ENCODE measurements at places on chromosomes 12 and 14.

- no peak for DNase-seq
Observed at GRCh38 chr14:102866982-102867761, 55.3 kb upstream of the AMN start.

- no peak for DNase-seq
Observed at GRCh38 chr12:111975161-111975931, 37.6 kb downstream of the TMEM116 start.

GRCh38 chr12:122842505-122843405 is 7.5 kb downstream of the HIP1R start:
- peak; percentile 81 for DNase-seq

DNA sequence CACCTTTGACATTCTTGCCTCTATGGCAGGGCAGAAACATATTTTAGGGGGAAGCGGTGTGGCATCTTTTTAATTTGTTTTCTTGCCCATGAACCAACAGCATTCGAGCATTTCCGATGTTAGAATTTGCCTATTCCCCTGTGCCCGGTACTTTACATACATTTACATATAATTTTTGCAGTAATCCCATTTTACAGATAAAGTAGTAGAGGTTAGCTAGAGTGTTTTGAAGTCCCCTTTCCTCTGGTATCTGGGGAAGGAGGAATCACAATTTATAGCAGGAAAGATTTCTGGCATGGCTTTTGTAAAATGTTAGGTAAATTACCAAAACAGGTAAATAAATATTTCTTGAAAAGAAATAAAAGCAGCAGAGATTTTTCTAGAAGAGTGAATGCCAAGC is 1.6 kb downstream of the BORCS5 start:
- no peak for DNase-seq

DNA sequence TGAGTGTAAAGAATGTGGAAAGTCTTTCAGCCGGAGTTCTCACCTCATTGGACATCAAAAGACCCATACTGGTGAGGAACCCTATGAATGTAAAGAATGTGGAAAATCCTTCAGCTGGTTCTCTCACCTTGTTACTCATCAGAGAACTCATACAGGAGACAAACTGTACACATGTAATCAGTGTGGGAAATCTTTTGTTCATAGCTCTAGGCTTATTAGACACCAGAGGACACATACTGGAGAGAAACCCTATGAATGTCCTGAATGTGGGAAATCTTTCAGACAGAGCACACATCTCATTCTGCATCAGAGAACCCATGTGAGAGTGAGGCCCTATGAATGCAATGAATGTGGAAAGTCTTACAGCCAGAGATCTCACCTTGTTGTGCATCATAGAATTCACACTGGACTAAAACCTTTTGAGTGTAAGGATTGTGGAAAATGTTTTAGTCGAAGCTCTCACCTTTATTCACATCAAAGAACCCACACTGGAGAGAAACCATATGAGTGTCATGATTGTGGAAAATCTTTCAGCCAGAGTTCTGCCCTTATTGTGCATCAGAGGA is 25.1 kb upstream of the ZNF268 start:
- DNase-seq = no peak

GRCh38 chr12:56079723-56080555 is at the start of gene ERBB3:
ERBB3 (plus strand) TSS chr12:56080165; CDS start chr12:56080301, 136 bp downstream.
- no peak for DNase-seq

- no peak for DNase-seq
Observed at GRCh38 chr12:76256321-76256720, 91.9 kb downstream of the BBS10 start.

GRCh38 chr14:94341656-94342333 is 18.7 kb upstream of the SERPINA6 start:
- DNase-seq = no peak

DNA sequence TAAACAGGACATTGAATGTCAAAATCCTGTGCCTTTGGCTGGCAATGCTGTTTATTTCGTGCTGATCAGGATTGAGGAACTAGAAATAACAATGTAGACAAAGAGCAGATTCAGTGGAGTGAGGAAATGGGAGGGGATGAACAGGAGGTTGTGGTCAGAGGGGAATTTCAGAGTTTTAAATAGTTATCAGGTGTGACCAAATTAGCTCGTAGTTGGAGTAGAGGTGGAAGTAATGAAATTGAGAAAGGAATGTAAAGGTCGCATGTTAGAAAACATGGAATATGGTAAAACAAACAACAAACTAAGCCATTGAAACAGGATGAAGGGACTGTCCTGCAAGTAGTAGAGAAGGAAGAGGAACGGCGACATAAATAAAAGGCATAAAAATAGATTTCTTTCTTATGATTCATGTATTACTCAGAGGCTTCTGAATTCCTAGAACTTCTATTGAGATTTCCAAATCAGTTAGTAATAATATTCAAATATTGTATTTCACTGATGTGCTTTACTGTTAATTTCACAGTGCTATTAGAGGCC is 9.5 kb upstream of the SAV1 start:
- DNase-seq = no peak

DNA sequence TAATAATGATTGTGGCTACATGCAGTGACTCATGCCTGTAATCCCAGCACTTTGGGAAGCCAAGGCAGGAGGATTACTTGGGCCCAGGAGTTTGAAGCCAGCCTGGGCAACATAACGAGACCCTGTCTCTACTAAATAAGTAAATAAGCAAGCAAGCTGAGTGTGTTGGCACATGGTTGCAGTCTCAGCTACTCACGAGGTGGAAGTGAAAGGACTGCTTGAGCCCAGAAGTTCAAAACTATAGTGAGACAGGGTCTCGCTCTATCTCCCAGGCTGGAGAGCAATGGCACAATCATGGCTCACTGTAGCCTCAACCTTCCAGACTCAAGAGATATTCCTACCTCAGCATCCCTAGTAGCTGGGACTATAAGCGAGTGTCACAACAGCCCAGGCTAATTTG is 64.7 kb downstream of the RPS6KA5 start:
- no peak for DNase-seq

DNA sequence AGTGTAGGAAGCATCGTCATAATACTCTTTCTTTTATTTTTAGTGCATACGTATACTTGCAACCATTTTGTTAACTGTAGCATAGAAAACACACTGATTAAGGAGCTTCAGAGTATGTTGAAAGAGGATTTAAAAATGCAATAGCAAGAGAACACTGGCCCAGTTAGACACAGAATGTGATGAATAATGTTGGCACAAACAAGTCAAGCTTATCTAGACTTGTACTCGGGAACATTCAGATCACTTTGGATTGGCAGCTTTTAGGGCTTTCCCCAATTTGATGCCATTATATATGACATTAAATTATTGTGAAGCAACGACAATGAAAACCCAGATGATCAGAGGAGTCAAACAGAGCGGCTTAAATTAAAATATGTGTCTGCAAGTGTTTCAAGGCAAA is 468.1 kb downstream of the PRKD1 start:
- DNase-seq = no peak

GRCh38 chr14:103546652-103547454 is 15.6 kb downstream of the BAG5 start:
- DNase-seq = peak; percentile 90

DNA sequence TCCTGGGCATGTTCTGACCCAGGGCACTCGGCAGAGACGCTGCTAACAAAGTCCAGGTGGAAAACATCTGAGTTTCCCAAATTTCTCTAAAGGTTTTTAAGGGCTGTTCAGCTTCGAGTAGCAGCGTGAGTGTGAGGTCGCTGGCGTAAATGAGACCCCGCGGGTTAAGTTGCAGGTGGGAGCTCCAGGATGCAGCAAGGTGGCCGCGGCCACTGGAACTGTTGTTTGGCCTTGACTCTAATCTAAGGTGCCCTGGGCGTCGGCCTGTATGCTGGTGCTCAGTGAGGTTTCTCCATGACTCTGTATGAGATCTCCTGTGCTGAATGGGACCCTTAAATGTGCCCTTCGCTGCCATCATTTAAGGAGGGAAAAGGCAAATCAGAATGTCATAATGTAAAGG is 50.7 kb downstream of the ELK3 start:
- DNase-seq = no peak

DNA sequence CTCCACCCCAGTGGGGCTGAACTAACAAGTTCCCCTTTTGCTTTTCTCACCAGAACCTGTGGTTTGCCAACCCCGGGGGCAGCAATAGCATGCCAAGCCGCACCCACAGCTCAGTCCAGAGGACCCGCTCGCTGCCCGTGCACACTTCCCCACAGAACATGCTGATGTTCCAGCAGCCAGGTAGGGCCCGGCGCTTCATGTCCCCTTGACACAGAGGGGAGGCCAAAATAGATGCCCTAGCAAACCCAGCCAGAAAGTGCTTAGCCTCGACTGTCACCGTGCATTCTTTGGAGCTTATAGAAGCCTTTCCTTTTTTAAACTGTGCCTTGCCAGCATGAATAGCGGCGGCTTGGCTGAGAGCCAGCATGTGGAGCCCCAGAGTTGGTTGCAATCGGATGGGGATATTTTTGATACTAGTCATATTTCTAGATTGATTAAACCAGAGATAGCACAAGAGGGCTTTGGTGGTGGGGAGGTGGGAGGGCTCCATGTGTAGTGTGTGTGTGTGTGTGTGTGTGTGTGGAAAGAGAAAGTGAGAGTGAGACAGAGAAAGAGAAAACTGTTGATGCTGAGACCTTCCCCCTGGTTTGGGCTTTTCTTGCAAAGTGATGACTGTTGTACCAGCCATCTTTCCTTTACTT is 126.1 kb downstream of the GCH1 start:
- no peak for DNase-seq

GRCh38 chr12:88238406-88238805 is 96.3 kb downstream of the TMTC3 start:
- DNase-seq = no peak

- DNase-seq = no peak
Observed at GRCh38 chr14:51430079-51430478, 190.0 kb downstream of the TMX1 start.

- no peak for DNase-seq
Observed at GRCh38 chr12:108691998-108692808, 39.1 kb downstream of the CORO1C start.

GRCh38 chr14:75461303-75461702 is 33.5 kb downstream of the JDP2 start:
- DNase-seq = no peak

- no peak for DNase-seq
Observed at GRCh38 chr12:115303723-115304309, 619.8 kb upstream of the TBX3 start.
